CD4-positive, alpha-beta T cell treated with Interleukin-4 for 1 hour (primary cell): ENCODE measurements at places on chromosomes 16 and 17.

DNA sequence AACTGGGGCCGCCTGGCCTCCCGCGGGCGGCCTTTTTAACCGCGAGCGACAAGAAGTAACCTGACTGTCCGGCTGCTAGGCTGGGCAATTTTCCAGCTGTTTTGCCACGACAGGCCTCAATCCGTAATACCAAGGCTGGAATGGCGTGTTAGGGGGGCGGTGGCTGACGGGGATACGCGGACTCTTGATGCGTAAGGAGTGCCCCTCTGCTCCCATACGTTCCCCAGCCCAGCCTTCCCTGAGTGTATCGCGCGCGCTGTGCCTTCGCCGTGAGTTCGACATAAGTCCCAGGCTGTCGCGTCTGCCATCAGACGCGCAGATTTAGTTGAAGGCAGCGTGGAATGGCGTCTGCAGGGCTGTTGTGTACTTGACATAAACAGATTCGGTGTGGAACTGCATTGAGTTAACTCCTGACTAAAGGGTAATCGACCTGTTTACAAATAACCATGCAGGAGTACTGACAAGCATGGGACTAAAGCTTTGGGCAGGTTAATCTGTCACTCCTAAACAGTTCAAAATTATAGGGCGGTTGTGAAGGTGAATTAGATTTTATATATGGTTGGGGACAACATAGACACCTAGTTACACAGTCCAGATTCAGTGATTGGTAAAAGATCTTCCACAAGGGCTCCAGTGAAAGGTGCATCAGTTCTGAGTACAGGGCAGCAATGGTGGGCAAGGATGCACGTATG, 16.6 kb upstream of the ERN1 start:
- DNase-seq, result peak; percentile 51

DNA sequence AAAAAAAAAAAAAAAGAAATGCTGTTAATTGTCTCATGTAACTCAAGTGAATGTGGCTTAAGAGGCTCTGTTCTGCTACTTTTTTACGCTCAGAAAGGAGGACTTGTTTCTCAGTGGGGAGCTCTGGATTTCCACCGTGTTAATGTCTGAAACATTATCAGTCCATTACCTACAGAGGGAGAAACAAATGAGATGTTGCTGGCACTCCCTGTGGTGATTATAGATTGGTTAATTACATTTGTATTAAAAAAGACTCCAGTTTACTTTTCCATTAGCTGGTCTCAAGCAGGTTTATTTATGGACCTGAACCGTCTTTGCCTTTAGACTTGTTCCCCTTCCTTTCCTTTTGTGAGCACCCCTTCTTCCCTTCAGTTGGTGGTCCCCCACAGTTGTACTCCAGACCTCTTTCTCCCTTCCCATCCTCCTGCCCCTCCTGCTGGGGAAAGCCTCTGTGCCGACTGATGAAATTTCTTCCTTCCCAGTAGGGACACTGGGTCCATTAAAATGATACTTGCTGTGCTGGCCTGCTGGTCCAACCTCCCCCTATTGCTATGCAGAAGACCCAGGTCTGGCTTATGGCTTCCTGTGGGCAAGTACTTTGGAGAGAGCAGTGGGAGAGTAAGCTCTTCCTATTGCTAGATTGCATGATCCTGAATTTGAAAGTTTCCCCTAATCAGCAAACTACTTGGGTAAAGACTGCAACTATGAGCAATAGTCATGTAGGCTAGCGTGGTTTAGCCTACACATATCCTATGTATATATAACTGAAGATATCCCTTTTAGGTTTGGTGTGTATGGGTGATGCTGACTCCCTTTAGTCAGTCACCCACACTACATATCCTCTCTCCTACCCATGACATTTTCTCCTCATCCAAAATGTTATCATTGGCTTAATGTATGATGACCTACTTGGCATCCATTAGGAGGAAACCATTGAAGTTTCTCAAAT, 8.1 kb downstream of the CDC6 start:
- DNase-seq, result no peak

- no peak for DNase-seq
Observed at GRCh38 chr16:48870141-48870540, 260.2 kb upstream of the N4BP1 start.

DNA sequence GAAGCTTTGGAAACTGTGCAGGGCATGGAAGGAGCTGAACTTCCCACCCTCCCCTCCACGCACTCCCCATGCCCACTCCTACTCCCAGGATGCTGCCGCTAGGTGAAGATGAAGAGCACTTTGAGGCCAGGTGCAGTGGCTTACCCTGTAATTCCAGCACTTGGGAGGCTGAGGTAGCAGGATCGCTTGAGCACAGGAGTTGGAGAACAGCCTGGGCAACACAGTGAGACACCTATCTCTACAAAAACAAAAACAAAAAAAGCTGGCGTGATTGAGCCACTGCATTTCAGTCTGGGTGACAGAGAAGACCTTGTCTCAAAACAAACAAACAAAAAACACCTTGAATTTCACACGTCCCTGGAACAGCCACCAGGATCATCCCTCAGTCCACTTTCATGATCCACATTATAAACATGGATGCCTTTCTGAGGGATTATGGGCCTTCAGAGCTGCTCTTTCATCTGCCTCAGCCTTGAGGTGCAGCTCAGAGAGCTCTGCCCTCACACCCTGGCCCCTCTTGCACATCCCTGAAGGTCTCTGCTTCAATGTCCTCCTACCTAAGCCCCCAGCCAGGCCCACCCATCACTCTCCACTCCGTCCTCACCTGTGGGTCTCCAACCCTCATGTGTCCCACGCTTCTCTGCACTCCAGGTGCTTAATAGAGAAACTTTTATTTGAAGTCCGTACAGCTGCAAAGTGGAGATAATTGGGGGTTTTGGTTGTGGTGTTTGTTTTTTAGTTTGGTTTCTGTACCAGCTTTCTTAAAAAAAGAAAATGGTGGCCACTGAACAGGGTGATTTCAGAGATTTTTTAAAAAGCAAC, 25.8 kb downstream of the PHB1 start:
- no peak for DNase-seq

GRCh38 chr16:12182212-12182611, 205.7 kb downstream of the SNX29 start:
- no peak for DNase-seq

GRCh38 chr17:9538626-9539025, 37.0 kb downstream of the STX8 start:
- DNase-seq, result no peak

- DNase-seq, result no peak
Observed at GRCh38 chr16:30340621-30341020, 14.5 kb downstream of the CD2BP2 start.

DNA sequence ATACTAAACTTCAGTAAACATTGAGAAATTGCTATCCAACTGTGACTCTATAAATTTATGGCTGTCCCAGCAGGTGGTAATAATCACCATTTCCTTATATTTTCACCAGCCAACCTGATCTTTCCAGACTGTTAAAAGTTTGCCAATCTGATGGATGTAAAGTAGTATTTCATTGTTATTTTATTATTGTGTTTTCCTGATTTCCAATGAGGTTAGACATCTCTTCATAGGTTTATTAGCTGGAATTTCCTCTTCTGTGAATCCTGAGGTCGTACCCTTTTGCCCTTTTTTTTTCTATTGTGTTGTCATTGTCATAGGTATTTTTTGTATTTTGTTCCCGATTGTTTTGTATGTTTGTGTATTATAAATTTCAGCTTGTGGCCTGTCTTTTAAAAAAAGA, 31.7 kb downstream of the BMERB1 start:
- DNase-seq, result no peak

DNA sequence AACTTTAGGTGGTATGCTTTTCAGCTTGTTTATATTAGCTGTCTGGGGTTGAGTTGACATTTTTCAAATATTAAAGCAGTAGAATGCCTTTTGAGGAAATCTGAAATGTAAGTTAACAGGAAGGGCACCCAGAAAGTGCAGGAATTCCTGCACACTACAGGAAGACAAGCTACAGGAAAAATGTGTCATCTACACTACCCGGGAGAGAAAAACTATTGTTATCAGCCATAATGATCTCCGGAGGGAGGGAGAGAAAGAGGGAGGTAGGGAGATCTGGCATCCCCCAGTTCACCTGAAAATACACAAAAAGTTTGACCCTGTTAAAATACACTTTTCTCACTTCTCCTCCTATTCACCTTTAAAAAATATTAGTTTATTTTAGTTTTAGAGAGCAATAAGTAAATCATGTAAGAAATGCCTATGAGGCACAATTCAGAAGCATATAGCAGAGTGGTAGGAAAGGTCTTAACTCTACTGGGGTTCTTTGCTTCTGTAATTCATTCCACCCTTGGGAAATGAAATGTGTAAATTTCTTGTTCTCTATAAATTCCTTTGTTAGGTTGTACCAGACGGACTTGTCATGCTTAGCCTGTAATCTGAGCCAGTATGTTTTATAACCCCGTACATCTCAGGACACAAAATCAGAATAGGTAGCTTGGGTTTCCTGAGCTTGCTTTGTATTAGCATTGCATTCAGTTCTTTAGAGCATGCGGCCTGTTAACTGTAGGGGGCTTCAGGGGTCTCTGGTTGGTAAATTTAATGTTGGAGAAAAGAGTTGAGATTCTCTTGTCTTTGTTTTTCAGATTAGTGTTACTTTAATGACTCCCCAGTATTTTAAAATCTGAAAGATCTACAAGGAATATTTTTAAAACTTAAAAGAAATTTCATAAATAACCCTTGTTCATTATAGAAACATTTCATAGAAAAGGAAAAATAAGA, 3.3 kb downstream of the MAP2K6 start:
- DNase-seq, result no peak

DNA sequence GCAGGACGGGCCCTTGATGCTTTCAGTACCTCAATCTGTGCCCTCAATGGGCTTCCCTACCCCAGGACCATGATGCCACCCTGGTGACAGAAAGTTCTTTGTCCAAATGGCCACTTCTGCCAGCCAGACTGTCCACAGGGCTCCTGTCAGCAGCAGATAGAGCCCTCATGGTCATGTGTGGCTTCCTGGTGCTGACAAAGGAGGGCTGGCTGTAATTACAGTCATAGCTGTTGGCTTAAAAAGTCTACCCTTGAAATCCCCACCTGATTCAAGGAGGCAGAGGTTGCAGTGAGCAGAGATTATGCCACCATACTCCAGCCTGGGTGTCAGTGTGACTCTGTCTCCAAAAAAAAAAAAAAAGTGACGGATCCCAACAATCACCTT, 3.3 kb downstream of the TRPV2 start:
- no peak for DNase-seq

GRCh38 chr16:81035975-81036750, 521 bp downstream of the ATMIN start:
- peak; percentile 64 for DNase-seq

DNA sequence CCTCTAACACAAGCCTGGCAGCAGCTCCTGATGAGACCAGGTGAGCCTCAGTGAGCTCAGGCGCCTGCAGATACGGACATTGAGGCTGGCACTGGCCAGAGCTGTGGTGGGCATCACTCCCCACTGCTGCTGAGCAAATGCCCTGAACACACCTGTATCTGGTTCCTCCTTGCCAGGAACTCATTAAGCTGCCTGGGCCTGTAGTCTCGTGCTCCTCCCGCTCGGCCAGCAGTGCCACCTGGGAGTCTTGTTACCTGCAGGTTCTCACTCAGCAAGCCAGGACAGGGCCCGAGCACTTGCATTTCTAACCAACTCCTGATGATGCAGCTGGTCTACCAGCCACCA, 13.3 kb downstream of the EIF4A3 start:
- no peak for DNase-seq

GRCh38 chr17:830381-830780, 48.2 kb downstream of the MRM3 start:
- DNase-seq, result no peak

GRCh38 chr16:69618307-69618706, 52.5 kb downstream of the NFAT5 start:
- no peak for DNase-seq

DNA sequence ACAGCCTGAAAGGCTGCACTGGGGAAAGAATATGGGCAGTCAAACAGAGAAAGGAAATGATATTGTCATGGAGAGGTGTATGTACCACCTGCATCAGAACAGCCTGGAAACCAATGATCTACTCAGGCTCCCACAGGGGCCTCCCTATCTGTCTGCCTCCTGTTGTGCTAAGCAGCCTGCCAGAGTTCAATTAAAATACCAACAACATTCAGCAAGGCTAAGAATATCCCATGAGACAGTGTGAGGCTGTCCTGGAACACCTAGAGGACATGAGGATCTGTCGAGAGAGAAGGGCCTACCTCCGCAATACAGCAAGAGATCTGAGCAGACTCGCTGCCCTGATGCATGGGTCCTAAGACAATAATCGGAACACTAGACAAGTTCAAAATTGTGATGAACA, 8.4 kb downstream of the FXR2 start:
- DNase-seq, result no peak

DNA sequence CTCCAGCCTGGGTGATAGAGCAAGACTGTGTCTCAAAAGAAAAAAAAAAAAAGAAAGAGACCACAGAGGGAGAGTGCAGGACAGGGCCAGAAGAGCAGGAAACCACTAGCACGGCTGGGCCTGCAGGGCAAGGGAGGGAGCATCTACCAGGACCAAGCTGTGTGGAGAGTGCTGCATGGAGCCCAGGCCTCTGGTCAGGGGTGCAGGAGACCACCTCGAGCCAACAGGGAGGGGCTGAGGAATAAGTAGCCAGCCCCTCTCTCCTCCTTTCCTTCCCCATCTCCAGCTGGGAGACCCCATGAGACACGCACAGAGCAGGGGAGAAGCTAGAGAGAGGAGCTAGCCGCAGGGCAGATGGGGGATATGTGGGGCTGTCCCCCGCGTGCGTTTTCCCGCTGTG, 67.0 kb upstream of the DNAH17 start:
- DNase-seq, result no peak

GRCh38 chr17:50767030-50767429, 288 bp downstream of the ANKRD40CL start:
- no peak for DNase-seq

- DNase-seq, result peak; percentile 31
Observed at GRCh38 chr16:31072540-31073141, 1.4 kb downstream of the ZNF668 start.

GRCh38 chr16:48271728-48272127, 24.4 kb upstream of the ABCC11 start:
- no peak for DNase-seq

DNA sequence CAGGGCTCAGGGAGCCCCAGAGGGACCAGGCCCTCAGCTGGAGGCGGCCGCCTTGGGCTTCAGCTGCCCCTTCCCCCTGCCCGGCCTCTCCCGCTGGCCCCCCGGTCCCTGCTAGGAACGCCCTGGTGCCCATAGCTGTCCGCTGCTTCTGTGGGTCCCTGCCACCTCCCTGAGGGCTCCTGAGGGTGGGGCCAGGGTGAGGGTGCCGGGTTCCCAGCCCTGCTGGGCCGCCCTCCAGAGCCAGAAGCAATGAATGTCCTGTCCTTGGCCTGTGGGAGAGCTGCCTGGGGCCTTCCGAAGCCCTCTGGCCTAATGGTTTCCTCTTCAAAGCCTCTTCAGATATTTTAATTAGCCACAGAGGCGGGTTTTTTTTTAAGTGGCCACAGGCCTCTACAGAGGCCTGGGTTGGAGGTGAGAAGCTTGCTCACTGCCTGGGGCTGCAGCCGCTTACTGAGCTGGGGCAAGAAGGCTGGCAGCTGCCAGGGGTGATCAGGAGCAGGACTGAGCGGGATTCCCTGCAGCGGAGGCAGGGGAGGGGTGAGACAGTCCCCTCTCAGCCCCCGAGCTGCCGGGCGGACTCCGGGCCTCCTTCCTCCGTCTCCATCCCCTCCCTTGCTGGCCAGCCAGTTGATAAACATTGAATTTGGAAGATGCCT, 9.9 kb downstream of the CENPX start:
- no peak for DNase-seq

- DNase-seq, result peak; percentile 74
Observed at GRCh38 chr16:57530104-57530521, 6.3 kb downstream of the CCDC102A start.
